ENCODE measurements at places on chromosomes 13 and 19.
A peak's percentile ranks its signal among the peaks of the same experiment; 100 is the strongest.

DNA sequence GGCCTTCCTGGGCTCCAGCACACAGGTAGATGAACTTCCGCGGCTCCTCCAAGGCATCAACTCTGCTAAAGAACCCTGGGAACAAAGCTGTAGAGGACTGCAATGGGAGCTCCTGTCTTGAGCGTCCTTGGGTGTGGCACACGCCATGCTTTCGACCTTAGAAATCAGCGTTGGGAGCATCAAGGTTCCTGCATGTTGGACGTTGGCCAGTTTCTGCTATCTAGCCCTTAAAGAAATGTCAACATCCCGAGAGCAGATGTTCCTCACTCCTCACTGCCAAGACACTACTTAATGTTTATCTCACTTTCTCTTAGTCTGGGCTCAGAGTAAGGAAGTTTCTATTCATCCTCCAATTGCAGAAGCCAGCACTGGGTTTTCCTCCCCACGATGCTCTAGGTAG, 70.6 kb upstream of the MEDAG start:
- DNase-seq, result no peak
- H3K4me3 ChIP-seq, result no peak overlapping the region
- no peak overlapping the region for H3K27ac ChIP-seq
- H3K27me3 ChIP-seq, result no peaks in the 10 kb centered on the region
- peaks cover 5% of the 10 kb centered on the region for H3K4me1 ChIP-seq

DNA sequence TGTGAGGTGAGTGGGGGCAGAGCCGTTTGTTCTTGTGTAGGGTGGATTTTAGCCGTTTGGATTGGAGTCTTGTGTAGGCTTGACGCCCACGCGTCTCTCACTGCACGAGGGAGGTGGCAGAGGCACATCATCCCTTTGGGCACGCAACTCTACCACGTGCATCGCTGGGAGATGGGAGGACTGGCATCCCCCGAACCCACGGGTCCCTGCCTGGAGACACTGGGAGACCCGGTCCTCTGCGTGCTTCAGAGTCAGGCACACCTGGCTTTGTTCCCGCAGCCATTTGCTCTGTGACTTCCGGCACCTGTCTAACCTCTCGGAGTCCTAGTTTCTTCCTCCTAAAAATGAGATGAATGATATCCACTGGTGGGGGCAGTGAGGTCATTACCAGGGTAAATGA, 6.4 kb downstream of the ARHGEF7 start:
- H3K4me3 ChIP-seq, result no peak overlapping the region
- H3K27ac ChIP-seq, result no peak overlapping the region
- DNase-seq, result no peak
- H3K4me1 ChIP-seq, result no peaks in the 10 kb centered on the region

DNA sequence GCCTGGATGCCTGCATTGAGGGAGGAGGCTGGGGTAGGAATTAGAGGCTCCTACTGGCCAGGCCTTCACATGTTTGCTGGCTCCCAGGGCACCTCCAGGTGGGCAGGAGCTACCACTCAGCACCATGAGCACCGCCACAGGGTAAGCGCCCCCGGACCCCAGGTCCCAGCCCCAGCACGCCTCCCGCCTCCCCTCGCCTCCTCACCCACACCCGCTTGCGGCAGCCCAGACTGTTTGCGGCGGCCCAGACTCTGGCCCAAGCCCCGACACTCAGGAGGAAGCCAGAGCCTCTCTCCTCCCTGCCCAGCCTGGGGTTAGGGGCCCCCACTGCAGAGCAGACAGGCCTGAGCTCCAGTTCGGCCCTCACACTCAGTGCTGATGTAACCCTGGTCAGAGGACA, 652 bp downstream of the EPS8L1 start:
- H3K36me3 ChIP-seq, result no peaks in the 10 kb centered on the region
- no peaks in the 10 kb centered on the region for H3K4me1 ChIP-seq
- DNase-seq, result no peak
- no peaks in the 10 kb centered on the region for H3K27me3 ChIP-seq

DNA sequence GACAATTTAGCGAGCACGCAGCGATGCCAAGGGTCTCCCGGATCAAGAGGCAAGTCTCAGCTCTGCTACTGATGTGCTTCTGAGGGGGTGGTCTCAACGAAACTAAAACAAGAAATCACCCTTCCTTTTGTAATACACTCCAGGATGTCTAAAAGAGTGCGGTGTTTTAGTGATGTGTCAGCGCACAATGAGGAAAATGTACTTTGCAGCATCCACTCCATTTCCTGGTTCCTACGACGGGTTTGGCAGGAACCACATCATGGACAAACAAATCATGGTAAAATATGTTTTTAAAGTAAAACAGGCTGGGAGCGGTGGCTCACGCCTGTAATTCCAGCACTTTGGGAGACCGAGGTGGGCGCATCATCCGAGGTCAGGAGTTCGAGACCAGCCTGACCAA, 154.0 kb upstream of the TSC22D1 start:
- H3K36me3 ChIP-seq, result no peaks in the 10 kb centered on the region
- no peak overlapping the region for H3K27ac ChIP-seq
- no peaks in the 10 kb centered on the region for H3K27me3 ChIP-seq
- H3K4me1 ChIP-seq, result no peaks in the 10 kb centered on the region
- no peak overlapping the region for H3K4me3 ChIP-seq

- no peak overlapping the region for H3K27ac ChIP-seq
- DNase-seq, result no peak
- H3K27me3 ChIP-seq, result no peaks in the 10 kb centered on the region
- peaks cover 51% of the 10 kb centered on the region for H3K36me3 ChIP-seq
Measured at GRCh38 chr13:113992276-113993005, 18.6 kb upstream of the C13orf46 start.

DNA sequence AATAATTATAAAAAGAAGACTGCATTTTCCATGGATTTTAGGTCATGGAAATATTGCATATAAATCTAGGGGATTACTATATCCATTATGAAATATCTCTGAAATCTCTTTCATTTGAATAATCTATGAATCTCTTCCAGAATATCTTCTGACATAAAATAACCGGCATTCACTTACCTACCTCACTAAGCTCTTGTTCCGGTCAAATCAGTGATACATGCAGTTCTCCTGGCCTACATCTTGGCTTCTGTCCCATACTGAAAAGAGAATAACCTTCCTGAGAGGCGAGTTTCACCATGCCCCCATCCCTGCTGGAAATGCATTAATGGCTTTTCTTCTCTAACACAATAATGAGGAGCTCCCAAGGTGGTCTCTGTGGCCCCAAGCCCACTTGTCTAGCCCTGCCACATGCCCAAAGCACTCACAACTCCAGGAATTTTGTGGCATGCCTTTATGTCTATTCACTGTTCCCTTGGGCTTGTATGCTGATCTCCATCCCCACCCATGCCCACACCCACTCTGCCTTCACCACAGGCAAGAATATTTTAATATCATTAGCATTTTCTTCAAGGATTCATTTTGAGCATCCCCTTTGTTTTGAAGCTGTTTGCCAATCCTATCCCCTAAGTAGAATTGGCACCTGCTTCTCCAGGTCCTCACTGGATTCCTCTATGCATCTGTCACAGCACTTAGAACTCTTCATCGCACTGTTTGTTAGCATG, 401.6 kb downstream of the COG6 start:
- no peaks in the 10 kb centered on the region for H3K36me3 ChIP-seq
- DNase-seq, result no peak
- no peak overlapping the region for H3K4me3 ChIP-seq
- H3K27ac ChIP-seq, result no peak overlapping the region
- H3K4me1 ChIP-seq, result no peaks in the 10 kb centered on the region

GRCh38 chr13:36683701-36684100, 9.9 kb downstream of the SERTM1 start:
- no peak for DNase-seq
- peaks cover 8% of the 10 kb centered on the region for H3K27me3 ChIP-seq
- H3K27ac ChIP-seq, result no peak overlapping the region
- no peaks in the 10 kb centered on the region for H3K4me1 ChIP-seq

DNA sequence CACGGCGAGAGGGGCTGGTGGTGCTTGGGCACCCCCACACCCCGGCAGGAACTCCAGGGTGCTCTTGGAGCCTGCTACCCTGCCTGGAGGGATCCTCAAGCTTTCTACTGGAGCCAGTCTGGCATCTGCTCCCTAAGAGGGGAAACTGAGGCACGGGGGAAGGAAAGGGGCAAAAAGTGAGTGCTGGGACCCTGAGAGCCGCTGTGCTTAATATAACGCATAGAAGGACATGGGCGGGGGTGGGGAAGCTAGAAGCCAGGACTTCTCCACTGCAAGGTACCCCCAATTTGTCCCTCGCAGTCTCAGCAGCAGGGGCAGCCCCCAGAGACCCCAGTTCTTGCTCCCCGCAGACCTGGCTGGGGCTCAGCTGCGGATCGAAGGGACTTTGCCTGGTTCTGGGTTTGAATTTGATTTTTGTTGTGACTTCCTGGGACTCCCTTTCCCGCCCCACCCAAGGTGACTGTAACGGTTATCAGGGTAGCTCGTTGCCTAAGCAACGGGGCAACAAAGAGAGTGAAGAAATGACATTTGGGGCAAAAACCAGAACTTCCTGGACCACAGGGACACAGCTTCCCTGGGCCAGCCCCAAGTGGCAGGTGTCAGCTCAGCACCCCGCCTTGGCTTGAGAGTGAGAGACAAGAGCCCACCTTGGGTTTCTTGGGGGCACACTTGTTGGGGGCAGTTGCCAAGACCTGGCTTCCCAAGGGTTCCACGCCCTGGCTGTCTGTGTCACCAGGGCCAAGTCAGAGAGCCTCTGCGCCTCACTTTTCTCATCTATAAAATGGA, 638 bp downstream of the ADGRE5 start:
- H3K4me3 ChIP-seq, result peak overlapping the region; percentile 83
- peaks cover under 1% of the 10 kb centered on the region for H3K36me3 ChIP-seq
- peak; percentile 85 for DNase-seq
- peaks cover 65% of the 10 kb centered on the region for H3K4me1 ChIP-seq
- H3K27ac ChIP-seq, result peak overlapping the region; percentile 93
